ENCODE measurements at places on chromosomes 2 and 18.

GRCh38 chr18:39835303-39836030 is 2119.6 kb upstream of the PIK3C3 start:
- ATAC-seq = no peak

DNA sequence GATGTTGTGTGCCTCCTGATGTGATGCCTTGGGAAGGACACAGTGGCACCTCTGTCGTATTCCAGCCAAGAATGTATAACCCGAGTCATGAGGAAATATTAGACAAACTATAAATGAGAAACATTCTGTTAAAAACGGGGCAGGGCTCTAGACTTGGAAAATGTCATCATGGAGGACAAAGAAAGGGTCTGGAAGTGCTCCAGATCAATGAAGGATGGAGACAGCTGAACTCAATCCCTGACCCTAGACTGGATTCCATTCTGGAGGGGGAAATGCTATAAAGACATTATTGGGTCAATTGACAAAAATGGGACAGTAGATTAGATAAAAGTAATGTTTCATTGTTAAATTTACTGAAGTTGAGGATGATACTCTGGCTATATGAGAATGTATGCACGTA is 92.1 kb downstream of the SLC4A3 start:
- ATAC-seq = no peak

- no peak for ATAC-seq
Measured at GRCh38 chr2:197311421-197312033, 947 bp upstream of the ANKRD44 start.

- ATAC-seq = no peak
Measured at GRCh38 chr2:228987441-228988155, 283.5 kb downstream of the PID1 start.

DNA sequence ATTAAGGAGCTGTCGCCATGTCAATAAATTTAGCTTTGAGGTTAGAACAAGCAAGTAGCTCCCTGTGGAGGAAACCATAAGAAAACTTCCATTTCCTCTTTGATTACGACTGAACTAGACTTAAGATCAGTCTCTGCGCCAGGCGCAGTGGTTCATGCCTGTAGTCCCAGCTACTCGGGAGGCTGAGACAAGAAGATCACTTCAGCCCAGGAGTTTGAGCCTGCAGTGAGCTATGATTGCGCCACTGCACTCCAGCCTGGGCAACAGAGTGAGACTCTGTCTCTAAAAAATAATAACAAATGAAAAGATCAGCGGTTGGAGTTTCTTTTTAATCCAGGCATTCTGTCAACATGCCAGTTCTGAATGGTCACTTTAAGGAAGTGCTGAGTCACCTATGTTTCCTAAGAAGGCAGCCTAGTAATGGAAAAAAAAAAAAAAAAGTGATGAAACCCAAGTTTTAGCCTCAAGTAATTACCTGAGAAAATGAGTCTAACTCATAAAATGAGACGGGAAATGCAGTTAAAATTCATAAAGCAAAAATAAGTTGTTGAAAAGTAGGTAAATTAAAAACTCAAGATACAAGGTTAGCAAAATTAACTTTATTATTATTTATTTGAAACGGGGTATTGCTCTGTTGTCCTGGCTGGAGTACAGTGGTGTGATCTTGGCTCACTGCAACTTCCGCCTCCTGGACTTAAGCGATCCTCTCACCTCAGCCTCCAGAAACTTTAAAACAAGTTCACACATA is 10.2 kb downstream of the C18orf32 start:
- ATAC-seq = peak; percentile 83

- ATAC-seq = no peak
Measured at GRCh38 chr2:43207553-43208300, 18.7 kb downstream of the ZFP36L2 start.

DNA sequence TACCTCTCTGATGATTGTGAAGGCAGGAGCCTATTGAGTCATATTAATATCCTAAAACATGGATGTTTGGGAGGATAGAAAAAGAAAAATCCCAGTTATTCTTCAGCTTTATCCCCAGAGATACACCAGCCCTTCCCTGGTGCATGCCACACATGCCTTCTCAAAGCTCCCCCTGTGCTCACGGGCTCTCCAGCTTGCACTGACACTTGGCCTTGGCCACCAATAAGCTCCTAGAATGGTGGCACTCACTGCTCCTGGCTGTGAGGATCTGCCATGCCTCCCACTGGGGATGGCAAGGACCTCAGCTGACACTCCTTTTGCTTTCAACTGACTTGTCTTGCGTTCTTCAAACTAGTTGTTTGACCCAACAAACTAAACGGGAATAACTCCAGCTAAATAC is 15.9 kb downstream of the SLC14A1 start:
- ATAC-seq = no peak

DNA sequence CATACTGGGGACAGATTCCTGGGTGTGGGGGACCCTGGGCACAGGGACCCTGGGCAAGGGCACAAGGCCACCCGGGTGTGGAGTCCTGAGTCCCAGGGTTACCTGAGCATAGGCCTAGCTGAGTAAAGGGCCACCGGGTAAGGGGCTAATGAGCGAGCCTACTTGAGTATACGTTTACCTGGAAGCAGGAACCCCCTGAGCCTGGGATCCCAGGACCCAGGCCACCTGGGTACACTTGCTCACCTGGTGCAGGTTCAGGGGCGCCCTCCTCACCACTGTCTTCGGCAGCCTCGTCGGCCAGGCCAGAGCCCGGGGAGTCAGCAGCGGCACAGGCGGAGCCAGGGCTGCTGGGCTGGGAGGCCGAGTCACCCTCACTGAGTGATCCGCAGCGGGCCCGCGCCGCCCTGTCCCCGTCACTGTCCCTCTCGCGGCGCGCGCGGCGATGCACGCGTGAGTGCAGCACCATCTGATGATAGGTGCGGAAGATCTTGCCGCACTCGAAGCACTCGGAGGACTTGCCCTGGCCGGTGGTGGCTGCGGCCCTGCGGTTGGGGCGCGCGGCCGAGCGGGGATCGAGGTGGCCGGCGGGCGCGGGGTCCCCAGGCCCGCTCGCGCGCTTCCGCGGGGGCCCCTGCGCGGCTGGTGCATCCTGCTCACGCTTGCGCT is 53.9 kb downstream of the ZNF516 start:
- ATAC-seq = peak; percentile 42

Data from stimulated activated memory B cell treated with anti-CD40 and anti-IgM and Interleukin-4, amounts not matched to agents 10 μg/mL and 1 μg/mL and 100 μg/mL, for 72 hours (primary cell).